ENCODE measurements at places on chromosomes 3 and 15. TPM values are rescaled to one million over a fixed set of nuclear protein-coding genes. Genes with fewer than 3 reads are reported as not detected.

Gene WDR72
- total RNA-seq = not detected

Gene MUC20
- 4.6 TPM for total RNA-seq

Gene TNFSF10
- 15.7 TPM for total RNA-seq

Gene PFN2
- total RNA-seq = 71.2 TPM

Gene BLOC1S6
- total RNA-seq = 25.0 TPM

Data from Right ventricle myocardium inferior (tissue), 1 donor.